ENCODE measurements at places on chromosomes 12 and 14.

- DNase-seq: no peak
These were observed 6.6 kb upstream of the WNT5B start for GRCh38 chr12:1622406-1622805.

GRCh38 chr12:56947633-56948456, 9.6 kb downstream of the RDH16 start:
- DNase-seq: peak; percentile 77

DNA sequence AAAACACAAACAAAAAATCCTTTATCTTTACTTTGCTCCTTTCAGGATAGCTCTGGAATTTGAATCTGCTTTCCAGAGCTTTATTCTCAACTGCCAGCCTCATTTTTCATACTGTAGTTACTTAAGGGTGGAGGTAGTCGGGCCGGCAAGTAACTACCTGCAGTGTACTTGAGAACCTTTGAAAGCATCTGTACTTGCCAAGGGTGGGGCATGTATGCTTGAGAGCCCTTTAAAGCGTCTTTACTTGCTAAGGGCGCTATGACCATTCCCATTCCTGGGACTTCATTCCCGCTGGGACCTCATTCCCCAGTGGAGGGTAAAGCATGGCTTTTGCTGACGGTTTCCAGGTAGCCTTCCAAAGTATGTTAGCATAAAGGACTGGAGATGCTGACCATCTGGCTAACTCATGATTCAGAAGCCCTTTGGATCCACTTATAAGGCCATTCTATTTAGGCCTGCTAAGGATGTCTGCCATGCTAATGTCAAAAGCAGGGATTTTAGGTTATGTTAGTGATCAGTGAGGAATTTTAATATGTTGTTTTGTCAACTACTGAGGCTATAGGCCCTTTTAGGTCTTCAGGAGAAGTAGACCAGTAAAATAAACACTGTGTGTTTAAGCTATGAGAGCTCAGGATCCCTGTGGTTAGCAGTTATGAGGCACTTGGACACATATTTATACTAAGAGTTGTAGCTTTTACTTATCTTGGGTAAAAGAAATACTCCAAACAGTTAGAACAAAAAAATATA, 74.9 kb downstream of the CRADD start:
- DNase-seq: no peak

DNA sequence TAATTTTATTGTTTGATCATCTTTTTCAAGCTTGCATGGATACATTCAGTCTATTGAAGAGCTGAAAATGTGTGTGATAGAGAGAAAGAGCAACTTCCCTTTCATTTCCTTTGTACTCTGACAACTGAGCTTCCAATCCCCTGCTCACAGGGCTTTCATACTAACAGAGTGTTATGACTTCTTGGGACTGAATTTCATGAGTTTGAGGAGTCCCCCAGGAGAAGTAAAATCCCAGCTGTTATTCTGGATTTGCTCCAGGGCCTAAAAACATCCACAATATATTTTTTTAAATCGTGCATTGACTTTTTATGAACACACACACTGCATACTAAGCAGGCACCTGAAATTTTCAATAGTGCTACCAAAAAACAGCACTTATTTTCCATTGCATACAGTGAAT, 195.8 kb upstream of the CAND1 start:
- no peak for DNase-seq

DNA sequence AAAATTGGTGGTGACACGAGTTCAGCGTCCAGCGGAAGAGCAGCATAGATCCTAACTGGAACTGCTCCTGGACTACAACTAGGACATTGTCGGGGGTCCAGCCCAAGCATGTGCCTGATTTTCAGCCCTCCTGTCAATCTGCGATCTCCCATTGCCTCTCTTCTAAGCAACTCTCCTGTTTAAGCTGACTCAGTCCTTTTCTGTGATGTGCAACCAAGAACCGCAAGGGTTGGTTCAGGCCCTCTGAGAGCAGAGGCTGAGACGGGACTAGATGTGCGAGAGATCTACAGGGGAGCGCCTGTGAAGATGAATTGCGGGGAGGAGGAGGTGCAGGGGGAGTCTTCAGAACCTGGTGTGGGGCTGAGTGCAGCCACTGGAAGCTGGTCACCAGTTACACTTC, 3.7 kb upstream of the PAPLN start:
- DNase-seq: no peak

DNA sequence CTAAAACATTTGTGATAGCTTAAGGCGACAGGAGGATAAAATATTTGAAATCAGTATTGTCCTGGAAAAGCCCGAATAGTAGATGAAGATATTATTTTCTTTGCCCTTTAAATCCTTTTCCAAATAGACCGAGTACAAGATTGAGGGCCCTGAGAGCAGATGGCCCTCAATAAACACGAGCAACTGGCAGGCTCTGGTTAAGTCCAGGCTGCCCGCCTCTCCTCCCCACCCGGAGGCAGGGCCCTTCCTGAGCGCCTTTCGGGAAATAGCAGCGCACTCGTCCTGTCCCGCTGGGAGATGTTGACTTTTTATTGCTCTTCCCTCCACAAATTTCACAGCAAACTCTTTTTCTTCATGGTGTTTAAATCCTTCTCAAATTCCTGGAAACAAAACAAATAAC, 50.8 kb upstream of the MAX start:
- DNase-seq: no peak

GRCh38 chr12:49678711-49679110, 28.5 kb downstream of the FMNL3 start:
- no peak for DNase-seq

- no peak for DNase-seq
These were observed 1.4 kb upstream of the RNASE10 start for GRCh38 chr14:20503898-20504297.

DNA sequence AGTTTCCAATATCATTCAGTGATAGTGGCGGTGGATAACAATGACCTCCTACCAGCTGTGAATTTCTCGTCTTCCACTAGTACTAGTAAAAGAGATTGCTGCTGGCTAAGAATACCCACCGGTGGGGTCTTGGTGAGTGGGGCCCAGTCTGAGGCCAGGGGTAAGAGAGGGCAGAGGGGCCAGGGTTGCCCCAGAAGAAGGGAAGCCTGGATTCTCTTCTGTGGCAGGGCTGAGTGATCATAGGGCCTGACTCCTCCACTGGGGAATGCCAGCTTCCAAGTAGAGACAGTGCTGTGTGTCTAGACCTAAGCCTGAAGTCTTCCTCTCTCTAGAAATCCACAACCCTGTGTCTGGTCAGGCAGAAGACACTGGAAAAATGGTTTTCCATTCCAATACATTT, 5.8 kb upstream of the TMEM63C start:
- DNase-seq: no peak
